NCI-H2081 (cell line): ENCODE measurements at places on chromosomes 16 and 17.

GRCh38 chr17:21303441-21304065 lies 19.0 kb downstream of the MAP2K3 start:
- DNase-seq, result no peak

GRCh38 chr16:51880776-51881175 lies 666.2 kb downstream of the TOX3 start:
- DNase-seq, result no peak

GRCh38 chr16:2936436-2937011 lies 24.8 kb downstream of the FLYWCH1 start:
- DNase-seq, result no peak

DNA sequence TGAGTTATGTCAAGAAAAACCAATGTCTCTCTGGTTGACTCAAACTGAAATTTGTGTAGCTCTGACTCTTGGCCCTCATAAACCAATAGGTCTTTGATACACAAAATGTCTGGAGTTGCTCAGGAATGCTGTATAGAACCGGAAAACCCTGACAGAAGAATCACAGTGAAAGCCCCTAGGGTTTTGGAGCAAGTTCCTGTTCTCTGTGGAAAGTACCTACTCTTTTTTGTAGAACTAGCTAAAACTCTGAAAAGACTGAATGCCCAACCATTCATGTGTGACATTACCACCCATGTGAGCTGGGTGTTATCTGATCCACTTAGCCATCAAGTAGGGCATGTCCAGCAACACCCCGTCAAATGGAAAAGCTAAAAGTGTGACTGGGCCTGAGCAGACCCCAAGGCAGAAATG lies 28.8 kb downstream of the CCL4 start:
- DNase-seq, result no peak

DNA sequence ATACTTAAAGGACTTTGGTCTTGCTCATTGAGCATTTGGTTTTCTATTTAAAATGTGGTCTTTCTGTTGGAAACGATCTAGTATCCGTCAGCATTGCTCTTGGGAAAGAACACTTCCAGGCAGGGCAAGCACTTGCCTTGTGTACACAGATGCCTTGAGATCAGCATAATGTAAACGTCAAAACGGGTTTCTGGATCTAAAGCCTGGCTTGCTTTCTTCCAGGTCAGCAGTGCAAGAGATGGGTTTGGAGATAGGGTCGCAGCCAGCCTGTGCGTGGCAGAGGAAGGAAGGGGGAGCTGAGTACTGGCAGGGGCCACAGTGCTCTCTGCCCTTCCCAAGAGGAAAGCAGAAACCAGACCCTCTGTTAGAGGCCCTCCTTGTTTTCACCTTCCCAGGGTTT lies 175.5 kb downstream of the LGALS9B start:
- DNase-seq, result no peak

- DNase-seq, result no peak
Observed at GRCh38 chr16:58211846-58212245, 13.9 kb upstream of the CSNK2A2 start.

DNA sequence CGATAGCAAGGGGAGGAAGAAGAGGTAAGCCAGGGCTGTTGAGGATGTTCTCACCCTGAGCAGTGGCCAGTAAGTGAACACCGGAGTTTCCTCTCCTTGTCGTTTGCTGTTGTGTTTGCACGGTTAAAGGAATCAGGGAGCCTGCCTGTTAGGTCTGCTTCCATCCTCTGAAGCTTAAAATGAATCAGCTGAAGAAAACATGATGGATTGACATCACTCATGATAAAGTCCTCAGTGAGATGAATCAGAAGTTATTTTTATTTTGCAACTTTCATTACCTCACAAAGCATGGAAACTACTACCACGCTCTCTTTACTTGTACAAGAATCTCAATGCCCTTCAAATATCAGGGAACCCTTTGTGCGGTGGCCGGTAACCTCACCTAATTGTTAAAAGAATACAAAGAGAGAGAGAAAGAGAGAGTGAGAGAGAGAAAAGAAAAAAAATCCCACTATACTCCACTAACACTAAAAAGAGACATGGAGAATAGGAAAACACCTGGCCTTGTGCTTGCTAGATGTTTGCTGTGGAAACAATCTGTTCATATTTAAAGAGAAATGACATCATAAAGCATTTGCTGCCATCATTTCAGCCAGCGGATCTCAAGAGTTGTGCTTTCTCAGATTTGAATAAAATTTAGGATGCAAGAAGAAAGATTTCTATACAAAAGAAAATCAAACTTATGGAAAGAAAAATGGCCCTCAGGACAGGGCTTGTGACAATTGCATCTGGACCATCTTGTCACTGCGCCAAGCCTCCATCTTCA lies 441.6 kb upstream of the SALL1 start:
- no peak for DNase-seq

- DNase-seq, result no peak
Observed at GRCh38 chr16:85687651-85688471, 893 bp downstream of the GINS2 start.

DNA sequence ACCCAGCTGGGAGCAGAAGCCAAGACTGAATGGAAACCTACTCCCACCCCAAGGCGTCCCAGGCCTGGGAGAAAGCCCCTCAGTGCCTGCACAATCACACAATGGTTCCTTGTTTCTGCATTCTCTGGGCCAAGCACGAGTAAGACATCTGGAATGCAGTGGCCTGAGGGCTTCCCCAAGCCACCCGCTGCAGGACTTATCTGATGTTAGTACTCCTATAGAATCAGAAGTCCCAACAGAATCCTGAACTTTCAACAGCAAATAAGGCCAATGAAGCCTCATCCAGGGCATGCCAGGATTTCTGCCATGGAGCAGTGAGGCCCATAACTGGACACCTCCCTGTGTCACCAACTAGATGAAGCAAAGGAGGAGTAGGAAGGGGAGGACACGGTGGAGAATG lies 28.6 kb downstream of the MYO18A start:
- DNase-seq, result no peak

DNA sequence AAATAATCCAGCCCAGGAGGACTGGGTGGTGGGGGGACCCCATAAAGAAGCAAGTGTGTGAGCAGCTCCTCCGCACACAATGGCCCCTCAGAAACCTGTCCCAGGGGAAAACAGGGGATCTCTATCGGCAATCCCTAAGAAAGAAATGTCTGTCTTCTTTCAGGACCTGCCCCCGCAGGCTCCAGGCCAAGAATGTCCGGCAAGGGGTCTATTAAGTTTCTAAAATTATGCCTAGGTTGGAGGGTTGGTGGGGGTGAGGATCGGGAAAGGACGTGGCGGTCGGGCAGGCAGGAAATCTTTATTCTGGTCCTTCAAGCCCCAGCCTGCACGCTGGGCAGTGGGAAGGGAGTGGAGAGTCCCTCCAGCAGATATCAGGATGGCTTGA lies 23.4 kb upstream of the LITAF start:
- no peak for DNase-seq

GRCh38 chr16:11800382-11800718 lies 3.3 kb upstream of the ZC3H7A start:
- DNase-seq, result no peak

- DNase-seq, result no peak
Observed at GRCh38 chr17:11074451-11074850, 166.6 kb upstream of the SHISA6 start.

- DNase-seq, result no peak
Observed at GRCh38 chr17:59315866-59316265, 15.6 kb upstream of the YPEL2 start.

DNA sequence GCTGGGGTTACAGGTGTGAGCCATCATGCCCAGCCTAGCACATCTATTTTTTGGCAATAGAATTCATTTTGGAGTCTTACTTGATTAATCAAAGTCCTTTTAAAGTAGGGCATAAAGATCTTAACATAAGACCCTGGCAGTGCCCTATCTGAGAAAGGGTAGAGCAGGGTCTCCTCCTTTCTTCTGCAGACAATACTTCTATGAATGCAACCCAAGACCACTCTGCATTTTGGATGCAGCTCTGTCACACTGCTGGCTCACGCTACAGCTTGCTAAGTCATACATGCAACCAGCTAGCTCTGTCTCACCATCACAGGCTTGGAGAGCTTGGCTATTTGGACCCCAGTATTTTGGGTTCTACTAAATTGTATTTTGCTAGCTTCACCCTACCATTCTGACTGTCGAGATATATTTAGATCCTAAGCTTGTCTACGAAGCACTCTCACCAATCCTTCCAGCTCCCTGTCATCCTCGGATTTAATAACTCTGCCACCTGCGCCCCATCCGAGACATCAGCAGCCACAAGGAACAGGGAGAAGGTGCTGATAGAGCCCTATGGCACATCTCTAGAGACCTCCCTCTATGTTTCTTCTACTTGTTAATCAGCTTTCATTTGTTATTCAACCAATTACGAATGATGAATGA lies 45.1 kb downstream of the RBFOX3 start:
- DNase-seq, result no peak

GRCh38 chr16:79728048-79728922 lies 127.7 kb upstream of the MAF start:
- DNase-seq, result no peak

DNA sequence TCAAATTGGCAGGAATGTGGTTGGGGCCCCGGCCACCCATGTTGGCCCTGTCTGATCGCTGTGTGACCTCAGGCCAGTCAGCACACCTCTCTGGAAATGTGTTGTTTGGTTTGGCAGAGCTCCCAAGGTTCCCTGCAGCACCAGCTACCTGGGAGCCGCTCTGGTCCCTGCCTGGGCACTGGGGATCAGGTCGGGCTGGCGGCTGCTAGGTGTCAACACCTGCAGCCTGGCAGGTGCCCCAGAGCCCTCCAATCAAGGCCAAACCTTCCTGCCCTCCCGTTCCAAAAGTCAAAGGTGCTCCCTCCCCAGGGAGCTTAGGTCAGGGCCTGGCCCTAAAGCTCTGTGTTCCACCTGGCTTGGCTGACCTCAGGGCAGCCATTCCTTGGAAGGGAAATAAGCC lies 55.9 kb downstream of the ZDHHC7 start:
- DNase-seq, result no peak

DNA sequence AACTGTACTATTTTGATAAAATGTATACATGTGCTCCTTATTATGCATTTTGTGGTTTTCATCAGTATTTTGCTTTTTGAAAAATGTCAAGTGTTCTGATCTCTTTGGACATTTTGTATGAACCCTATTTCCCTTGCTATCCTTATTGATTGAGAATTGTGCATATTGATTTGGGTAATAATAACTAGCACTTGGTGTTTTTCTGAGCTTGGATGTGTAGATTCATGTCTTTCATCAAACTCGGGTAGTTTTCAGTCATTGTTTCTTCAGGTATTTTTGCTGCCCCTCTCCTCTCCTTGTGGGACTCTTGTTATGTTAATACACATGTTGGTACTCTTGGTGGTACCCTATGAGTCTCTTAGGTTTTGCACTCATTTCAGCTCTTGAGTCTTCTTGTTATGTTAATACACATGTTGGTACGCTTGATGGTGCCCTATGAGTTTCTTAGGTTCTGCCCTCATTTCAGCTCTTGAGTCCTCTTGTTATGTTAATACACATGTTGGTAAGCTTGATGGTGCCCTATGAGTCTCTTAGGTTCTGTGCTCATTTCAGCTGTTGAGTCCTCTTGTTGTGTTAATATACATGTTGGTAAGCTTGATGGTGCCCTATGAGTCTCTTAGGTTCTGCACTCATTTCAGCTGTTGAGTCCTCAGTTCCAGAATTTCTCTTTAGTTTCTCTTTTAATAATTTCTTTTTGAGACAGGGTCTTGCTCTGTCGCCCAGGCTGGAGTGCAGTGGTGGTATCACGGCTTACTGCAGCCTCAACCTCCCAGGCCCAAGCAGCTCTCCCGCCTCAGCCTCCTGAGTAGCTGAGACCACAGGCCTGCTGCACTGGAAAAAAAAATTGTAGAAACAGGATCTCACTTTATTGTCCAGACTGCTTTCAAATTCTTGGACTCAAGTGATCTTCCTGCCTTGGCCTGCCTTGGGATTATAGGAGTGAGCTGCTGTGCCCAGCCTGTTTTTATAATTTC lies 19.3 kb downstream of the ZNF750 start:
- DNase-seq, result no peak

DNA sequence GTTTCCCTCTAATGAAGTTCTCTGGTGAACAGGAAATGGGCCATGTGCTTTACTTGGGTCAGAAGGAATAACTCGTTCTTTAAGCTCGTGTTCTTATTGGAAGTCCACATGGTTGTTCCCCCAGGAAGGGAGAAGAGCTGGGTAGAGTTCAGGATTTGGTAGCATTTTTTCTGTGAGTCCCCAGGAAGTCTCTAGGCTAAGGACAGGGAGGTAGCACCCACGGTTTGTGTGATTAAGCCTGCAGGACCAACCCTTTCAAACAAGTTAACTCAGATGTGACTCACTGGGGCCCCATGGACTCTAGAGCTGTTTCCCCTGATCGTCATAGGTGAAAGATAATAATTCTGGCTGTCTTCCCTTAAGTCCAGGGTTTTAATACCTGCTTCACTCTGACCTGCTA lies 16.4 kb downstream of the SAP30BP start:
- DNase-seq, result no peak

- no peak for DNase-seq
Observed at GRCh38 chr16:86507173-86508027, 2.9 kb upstream of the FOXF1 start.

GRCh38 chr16:1863681-1864460 lies 8.1 kb downstream of the MEIOB start:
- peak; percentile 28 for DNase-seq

- no peak for DNase-seq
Observed at GRCh38 chr17:16442141-16442540, 26.8 kb downstream of the TRPV2 start.

- DNase-seq, result peak; percentile 91
Observed at GRCh38 chr17:75010683-75011400, 1.6 kb upstream of the MRPL58 start.

GRCh38 chr16:28910086-28911031 lies 14.7 kb downstream of the RABEP2 start:
- DNase-seq, result no peak

DNA sequence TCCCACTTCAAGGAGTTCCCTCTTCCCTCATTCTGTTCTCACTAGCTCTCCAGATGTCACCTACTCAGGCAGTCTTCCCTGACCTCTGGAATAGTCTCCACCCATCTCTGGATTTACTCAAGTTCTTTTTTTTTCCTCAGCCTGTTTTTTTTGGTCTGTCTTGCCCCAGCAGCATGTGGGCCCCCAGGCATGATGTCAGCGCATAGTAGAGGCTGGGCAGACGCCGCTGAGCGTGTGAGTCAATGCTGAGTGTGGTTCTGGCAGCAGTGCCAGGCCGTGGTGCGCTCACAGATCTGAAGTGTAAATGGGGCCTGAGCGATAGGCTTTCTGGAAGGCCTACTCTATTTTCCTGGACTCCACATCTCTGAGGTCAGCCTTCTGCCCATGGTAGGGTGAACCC lies 2.7 kb upstream of the KCNJ18 start:
- no peak for DNase-seq

- no peak for DNase-seq
Observed at GRCh38 chr17:39551879-39552278, 55.8 kb downstream of the NEUROD2 start.

- DNase-seq, result peak; percentile 81
Observed at GRCh38 chr17:42405963-42406495, 17.0 kb downstream of the CAVIN1 start.
